ENCODE measurements at places on chromosomes 12 and 14.
A peak's percentile ranks its signal among the peaks of the same experiment; 100 is the strongest.

DNA sequence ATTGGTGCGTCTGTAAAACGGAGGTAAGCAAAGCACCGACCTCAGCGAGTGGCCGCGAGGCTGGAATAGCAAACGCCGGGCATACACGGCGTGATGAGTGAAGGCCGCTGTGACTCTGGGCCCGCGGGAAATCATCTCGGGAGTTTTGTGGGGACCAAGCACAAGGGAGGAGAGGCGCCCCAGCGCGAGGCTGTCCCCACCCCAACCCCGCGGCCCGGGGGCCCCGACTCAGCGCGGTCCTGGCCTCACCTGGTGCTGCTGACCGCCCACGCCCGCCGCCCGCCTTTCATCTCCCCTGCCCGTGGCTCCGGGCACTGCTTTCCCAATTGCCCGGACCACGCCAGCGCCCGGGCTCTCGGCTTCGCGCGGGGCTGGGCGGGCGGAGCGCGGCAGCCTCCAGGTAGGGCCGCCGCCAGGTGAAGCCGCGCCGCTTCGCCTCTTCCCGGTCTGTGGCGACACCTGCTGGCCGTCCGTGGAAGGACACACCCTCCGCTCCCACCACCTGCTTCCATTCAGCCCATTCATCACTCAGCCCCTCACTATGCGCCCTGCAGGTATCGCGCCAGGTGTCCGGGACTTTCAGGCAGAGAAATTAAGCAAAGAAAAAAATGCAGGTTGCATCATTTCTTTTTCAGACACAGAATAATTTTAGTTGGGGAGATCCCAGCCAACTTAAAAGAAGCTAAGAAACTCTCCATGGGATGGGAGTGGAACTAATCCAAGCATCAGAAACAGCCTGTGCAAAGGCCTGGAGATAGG, 360.4 kb downstream of the MED13L start:
- DNase-seq = peak; percentile 77

DNA sequence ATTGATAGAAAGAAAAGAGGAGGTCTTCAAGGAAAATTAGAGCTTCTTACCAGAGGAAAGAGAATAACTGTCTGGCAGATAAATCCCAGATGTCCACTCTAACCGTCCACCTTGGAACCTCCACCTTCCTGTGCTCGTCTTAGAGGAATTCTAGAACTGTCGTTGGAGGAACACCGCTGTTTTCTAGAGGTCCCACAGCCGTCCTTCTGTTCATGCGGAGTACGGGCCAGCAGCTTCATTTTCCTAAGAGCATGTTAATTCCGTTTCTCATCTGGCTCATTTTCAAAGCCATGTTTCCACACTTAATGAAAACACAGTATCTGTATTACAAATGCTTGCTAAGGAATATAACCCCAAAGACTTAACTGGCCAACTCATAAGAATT, 107.9 kb upstream of the ESRRB start:
- no peak for DNase-seq

- no peak for DNase-seq
Observed at GRCh38 chr14:103539056-103539825, 10.2 kb downstream of the TRMT61A start.

- no peak for DNase-seq
Observed at GRCh38 chr12:83800022-83800421, 1112.6 kb downstream of the SLC6A15 start.

DNA sequence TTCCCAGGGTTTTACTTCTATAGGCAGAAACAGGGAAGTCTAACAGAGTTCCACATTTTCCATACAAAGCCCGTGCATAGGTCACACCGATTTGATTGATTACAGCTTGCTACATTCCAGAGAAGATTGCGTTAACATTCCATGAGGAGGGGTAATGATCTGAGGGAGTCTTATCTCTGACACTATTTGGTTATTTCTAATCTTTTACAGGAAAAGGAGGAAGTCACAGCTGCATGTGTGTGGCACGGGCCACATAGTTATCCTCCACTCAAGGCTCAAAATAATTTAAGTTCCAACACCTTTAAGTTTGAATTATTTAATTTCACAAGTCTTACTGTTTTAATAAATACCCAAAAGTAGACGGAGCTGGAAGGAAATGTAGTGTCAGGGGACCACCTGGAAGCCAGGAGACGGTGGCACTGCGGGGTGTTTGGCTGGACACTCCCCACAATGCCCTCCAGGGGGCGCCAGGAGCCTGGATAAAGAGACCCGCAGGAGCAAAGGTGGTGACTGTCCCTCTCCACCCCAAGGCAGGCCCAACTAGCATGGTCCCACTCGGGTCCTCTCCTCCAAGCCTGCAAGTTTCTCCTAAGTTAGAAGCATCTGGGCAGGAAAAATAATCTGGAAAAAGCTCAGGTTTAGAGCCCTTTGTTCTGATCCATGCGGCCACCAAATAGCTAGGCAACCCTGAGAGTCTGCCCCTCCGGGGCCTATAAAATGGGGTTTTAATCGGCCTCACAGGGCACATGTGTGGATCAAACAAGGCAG, 20.2 kb downstream of the KRT8 start:
- DNase-seq = peak; percentile 84

- DNase-seq = no peak
Observed at GRCh38 chr12:2374092-2374906, 321.5 kb downstream of the CACNA1C start.

- no peak for DNase-seq
Observed at GRCh38 chr14:49692193-49692757, 645 bp upstream of the KLHDC1 start.

- no peak for DNase-seq
Observed at GRCh38 chr12:123351349-123351748, 13.3 kb downstream of the SBNO1 start.

DNA sequence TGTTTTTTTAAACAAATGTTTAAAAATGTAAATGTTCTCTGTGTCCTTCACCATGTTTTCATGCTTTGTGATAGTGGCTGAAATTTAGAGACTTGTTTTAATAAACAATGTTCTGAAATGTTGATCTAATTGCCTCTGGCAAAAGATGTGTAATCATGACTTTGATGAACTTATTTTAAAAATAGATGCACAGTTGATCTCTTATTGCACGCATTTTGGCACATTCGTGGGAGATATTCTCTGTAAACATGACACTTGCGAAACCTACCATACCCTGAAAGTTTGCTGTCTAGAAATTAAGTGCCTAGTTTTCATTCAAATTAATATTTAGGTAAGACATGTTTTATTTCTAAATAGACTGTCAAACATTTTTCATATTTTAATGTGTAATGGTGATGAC, 119.7 kb upstream of the DNM1L start:
- no peak for DNase-seq

DNA sequence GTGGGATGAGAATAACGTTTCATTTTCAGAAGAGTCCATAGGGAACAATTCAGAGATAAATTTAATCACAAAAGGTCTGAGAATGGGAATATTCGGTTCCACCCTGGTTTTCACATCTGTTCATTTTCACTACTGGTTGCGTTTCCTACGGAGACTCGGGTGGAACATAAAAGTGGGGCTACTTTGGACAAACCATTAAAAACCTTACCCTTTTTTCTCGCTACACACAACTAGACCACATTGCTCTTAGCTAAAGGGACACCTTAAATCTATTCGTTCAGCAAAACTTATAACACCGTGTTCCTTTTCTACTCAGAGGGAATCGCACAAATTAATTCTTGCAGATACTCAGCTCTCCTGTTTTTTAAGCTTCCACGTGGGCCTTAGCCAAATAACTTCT, 1.0 kb upstream of the SUDS3 start:
- no peak for DNase-seq

DNA sequence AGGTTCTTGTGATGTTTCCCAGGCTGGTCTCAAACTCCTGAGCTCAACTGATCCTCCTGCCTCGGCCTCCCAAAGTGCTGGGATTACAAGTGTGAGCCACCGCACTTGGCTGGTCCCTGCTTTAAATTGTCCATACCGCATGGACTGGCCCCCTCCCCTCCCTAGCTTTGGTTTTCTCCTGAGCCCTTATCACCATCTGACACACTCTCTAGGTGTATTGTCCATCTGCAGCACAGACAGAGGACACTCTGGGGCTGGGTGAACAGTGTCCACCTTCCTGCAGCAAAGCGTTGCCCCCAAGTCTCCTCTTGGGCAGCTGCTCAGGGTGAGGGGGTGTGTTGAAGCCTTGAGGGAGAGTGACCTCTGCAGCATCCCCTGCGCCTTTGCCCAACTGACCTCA, 36.0 kb upstream of the DLK1 start:
- DNase-seq = no peak

- DNase-seq = no peak
Observed at GRCh38 chr14:52342849-52343596, 28.9 kb downstream of the PTGER2 start.

DNA sequence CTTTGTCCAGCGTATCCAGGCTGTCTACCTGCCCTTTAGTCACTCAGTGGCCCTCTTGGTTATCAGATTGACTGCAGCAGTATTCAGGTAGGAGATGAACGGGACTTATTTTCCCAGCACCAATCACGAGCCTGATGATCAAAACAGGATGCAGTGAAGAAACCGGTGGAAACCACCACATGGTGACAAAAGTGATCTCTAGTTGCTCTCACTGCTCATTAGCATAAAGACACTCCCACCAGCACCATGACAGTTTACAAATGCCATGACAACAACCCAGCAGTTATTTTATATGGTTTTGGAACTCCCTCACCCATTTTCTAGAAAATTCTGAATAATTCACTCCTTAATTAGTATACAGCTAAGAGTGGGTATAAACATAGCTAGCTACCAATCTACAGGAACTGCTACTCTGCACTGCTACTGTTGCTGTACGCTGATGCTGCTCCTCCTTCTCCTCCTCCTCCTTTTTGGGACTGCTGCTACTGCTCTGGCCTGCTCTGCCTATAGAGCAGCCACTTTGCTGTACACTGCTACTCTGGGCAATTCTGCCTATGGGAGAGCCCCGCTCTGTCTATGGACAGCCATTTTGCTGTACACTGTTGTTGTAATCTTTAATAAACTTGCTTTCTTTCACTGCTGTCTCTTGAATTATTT, 142.5 kb upstream of the SSTR1 start:
- peak; percentile 43 for DNase-seq

DNA sequence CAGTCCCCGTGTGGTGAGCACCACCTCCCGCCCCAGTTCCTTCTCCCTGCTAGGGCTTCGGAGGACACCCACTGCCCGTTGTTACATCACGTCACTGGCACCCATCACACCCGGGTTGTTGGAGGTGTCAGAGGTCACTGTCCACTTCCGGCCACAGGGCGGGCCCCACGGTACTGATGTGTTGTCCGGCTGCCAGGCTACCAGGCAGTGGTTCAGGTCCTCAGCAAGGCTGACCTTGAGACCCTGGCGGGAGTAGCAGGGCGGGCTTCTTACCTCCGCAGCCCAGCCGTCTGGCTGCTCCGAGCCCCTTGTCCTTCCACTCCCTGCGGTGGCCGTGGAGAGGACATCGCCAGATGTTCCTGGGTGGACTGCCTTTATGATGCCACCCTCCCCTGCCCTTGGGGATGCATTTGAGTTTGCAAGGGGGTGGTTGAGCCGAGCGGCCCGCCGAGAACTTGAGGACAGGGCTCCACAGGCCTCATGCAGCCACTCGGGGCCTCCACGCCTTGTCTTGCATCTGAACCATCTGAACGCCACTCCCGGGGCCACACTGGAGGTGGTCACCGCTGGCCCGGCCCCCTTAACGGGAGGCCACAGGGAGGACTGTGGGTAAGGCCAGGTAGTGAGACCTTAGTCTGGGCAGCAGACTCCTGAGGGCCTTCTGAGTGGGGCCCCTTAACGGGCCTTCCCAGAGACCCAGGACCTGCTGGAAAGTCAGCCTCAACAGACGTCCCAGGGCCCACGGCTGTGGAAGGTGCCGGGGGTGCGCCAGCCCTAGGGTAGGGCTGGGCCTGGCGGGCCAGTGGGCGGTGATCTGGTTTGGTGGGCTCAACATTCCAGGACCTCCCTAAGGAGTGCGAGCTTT, 27.1 kb upstream of the PLD4 start:
- peak; percentile 14 for DNase-seq

DNA sequence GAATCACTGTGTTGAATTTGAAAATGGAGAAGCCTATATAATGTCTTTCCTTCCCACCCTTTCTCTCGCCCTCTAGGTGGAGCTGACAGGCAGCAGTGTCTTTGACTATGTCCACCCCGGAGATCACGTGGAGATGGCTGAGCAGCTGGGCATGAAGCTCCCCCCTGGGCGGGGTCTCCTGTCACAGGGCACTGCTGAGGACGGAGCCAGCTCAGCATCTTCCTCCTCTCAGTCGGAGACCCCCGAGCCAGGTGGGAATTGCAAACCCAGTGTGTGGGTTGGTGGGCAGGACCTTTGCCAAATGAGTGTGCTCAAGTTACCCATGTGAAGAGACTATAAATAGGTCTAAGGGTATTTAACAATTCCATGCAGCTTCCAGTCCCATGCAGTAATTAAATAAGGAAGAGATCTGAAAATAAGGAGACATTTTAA, 274.7 kb downstream of the EGLN3 start:
- no peak for DNase-seq

DNA sequence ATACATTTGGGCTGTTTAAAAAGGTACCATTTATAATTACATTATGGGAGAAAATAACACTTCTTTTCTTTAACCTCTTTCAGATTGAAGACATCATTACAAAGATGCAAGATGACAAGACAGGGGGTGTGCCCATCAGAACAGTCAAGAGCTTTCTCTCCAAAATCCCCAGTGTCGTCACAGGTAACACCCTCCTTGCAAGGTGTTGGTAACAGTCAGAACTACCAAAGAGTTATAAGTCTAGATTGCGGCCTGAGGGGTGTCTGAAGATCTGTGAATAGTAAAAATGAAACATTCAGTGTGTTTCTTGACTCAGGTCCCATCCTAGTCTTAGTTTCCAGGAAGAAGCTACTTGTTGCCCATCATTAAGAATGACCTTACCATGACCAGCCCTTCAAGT, 419.8 kb downstream of the RGS6 start:
- no peak for DNase-seq

- no peak for DNase-seq
Observed at GRCh38 chr14:89240414-89240813, 176.6 kb downstream of the FOXN3 start.

DNA sequence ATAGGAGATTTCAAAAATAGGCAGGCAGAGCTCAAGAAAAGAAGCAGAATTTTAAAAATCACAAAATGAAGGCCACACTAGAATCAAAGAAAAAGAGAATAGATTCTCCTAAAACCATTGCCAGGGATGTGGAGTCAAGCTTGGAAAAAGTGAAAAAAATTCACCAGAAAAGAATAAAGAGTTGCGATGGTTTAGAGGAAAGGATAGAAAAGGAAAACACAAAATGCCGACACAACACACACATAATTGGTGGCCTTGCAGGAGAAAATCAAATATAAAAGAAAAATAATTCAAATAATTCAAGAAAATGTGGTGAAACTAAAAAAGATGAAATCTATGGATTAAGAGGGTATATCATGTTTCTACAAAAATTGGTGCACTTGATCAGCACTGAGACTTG, 181.6 kb upstream of the C14orf180 start:
- no peak for DNase-seq

DNA sequence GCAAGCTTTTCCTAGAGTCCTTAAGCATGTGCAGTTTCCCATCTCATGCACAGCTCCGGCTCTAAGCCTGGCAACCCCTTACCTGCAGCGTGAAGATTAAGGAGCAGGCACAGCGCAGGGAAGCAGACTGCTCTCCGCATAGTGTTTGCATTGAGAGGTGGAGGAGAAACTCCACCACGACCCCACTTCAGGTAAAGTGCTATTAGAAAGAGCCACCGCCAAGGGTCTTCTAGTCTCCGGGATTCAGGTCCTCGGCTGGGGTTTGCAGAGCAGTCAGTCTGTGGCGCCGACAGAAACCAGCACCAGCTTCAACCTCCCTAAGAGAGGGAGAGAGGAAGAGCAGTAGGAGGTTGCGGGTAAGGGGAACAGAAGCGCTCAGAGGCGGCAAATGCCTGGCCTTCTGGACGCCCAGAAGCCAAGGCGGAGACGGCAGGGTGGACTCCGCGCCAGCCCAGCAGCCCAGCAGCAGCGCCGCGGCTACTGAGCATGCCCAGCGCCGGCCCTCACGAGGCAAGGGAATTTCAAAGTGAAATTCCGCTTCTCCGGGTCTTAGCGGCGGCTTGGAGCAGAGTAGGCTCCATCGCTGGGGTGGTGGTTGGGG, at the start of gene PTPRR:
Gene PTPRR (minus strand): TSS at position 488 of the 601 bp plus-strand sequence. CDS start 348 bp downstream, at position 140.
- no peak for DNase-seq

All from activated CD8-positive, alpha-beta memory T cell treated with anti-CD3 and anti-CD28 coated beads, Interleukin-2, amount 50 U/mL, for 4 hours (primary cell).